CD8-positive, alpha-beta memory T cell (primary cell): ENCODE measurements at places on chromosomes 13 and 19.

GRCh38 chr13:95160112-95160906 lies 140.9 kb downstream of the ABCC4 start:
- H3K27me3 ChIP-seq: no peaks in the 10 kb centered on the region
- no peaks in the 10 kb centered on the region for H3K36me3 ChIP-seq
- H3K4me3 ChIP-seq: no peak overlapping the region
- H3K4me1 ChIP-seq: no peaks in the 10 kb centered on the region

GRCh38 chr13:93517658-93518057 lies 291.1 kb downstream of the GPC6 start:
- no peaks in the 10 kb centered on the region for H3K36me3 ChIP-seq
- H3K4me3 ChIP-seq: no peak overlapping the region

- H3K27ac ChIP-seq: no peak overlapping the region
- H3K4me3 ChIP-seq: no peak overlapping the region
- DNase-seq: no peak
- H3K36me3 ChIP-seq: no peaks in the 10 kb centered on the region
These were observed 11.0 kb upstream of the CASP14 start for GRCh38 chr19:15038294-15038693.

DNA sequence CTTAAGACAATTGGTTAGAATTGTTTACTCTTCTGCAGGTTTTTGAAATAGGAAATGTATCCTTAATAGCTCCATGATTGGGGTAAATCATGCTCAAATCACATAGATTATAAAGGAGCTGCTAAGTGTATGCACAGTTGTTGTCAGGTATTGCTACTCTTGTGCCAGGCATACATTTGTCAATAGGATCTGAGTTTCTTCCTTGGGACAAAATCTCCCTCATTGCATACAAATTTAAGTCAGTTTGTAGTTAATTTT lies 109.3 kb upstream of the MLNR start:
- H3K27ac ChIP-seq: peak overlapping the region; percentile 60
- DNase-seq: no peak
- H3K4me3 ChIP-seq: peak overlapping the region; percentile 75
- peaks cover 46% of the 10 kb centered on the region for H3K4me1 ChIP-seq
- peaks cover 8% of the 10 kb centered on the region for H3K36me3 ChIP-seq

DNA sequence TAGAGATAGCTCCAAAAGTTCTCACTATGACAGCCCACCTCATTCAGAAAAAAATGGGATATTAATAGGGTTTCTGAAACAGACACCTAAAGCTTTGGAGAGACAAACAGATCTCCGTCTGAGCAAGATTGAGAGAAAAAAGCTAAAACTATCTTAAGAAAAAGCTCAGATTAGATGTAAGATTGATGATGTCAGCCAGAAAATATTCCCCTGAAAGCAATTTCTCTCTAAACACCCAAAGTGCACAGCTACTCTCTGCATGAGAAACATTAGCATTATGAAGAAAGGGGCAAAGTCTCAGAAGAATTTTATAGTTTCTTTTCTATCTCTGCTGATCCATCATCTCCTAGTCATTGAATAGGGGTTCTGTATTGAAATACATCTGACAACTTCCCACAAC lies 148.9 kb downstream of the ZNF737 start:
- DNase-seq: no peak
- no peak overlapping the region for H3K27ac ChIP-seq
- no peaks in the 10 kb centered on the region for H3K36me3 ChIP-seq
- no peak overlapping the region for H3K4me3 ChIP-seq
- H3K27me3 ChIP-seq: no peaks in the 10 kb centered on the region
- H3K4me1 ChIP-seq: no peaks in the 10 kb centered on the region

GRCh38 chr13:112052213-112052612 lies 14.7 kb upstream of the SOX1 start:
- H3K27ac ChIP-seq: no peak overlapping the region
- no peak for DNase-seq
- H3K4me1 ChIP-seq: no peaks in the 10 kb centered on the region
- no peak overlapping the region for H3K4me3 ChIP-seq
- H3K36me3 ChIP-seq: no peaks in the 10 kb centered on the region

GRCh38 chr19:7864690-7865074 lies 9.5 kb downstream of the PRR36 start:
- no peaks in the 10 kb centered on the region for H3K36me3 ChIP-seq
- H3K4me1 ChIP-seq: peaks cover 31% of the 10 kb centered on the region
- no peak overlapping the region for H3K27ac ChIP-seq
- peaks cover 12% of the 10 kb centered on the region for H3K27me3 ChIP-seq
- no peak overlapping the region for H3K4me3 ChIP-seq

DNA sequence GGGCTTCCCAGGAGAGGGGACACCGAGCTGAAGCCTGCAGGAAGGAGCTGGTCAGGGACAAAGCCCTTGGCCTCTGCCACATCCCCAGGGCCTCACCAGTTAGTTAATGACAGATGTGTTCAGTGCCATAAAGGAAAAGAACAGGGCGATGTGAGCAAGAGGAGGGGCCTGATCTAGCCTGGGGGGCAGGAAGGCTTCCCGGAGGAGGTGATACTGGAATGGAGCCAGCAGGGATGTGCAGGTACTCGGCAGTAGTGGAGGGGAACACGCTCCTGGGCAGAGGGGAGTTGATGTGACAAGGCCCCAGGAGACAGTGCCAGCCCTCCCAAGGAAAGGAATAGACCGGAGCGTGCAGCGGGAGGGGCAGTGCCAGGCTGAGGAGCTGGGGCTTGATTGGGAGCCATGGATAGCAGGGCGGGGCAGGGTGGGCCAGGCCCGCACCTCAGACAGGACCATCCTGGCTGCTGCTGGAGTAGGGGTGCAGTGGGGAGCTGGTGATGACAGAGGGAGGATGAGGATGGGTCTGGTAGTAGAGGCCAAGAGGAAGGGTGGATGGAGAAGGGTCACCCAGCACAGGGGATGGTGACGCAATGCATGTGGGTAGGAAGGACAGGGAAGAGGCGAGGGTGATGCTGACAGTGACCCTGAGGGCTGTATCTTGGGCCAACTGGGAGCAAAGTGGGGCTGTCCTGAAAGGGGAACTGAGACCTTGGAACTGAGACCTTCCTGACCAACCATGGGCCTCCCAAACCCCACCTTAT lies 4.1 kb downstream of the C19orf33 start:
- H3K4me3 ChIP-seq: no peak overlapping the region
- DNase-seq: no peak
- no peaks in the 10 kb centered on the region for H3K4me1 ChIP-seq
- no peaks in the 10 kb centered on the region for H3K36me3 ChIP-seq
- no peak overlapping the region for H3K27ac ChIP-seq

DNA sequence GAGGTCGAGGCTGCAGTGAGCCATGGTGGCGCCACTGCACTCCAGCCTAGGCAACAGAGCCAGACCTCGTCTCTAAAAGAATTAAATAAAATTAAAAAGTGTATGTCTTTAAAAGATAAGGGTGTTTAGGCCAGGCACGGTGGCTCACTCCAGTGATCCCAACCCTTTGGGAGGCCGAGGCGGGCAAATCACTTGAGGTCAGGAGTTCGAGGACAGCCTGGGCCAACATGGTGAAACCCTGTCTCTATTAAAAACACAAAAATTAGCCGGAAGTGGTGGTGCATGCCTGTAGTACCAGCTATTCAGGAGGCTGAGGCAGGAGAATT lies 7.5 kb upstream of the SDHAF1 start:
- H3K4me3 ChIP-seq: no peak overlapping the region
- no peak for DNase-seq
- H3K36me3 ChIP-seq: no peaks in the 10 kb centered on the region
- H3K27ac ChIP-seq: no peak overlapping the region
- peaks cover 18% of the 10 kb centered on the region for H3K27me3 ChIP-seq

- DNase-seq: peak; percentile 71
- H3K27me3 ChIP-seq: no peaks in the 10 kb centered on the region
- peaks cover 61% of the 10 kb centered on the region for H3K4me1 ChIP-seq
- peak overlapping the region; percentile 71 for H3K27ac ChIP-seq
- H3K4me3 ChIP-seq: peak overlapping the region; percentile 49
These were observed 23.1 kb upstream of the EIF3G start for GRCh38 chr19:10142701-10143375.

GRCh38 chr13:75103976-75104375 lies 378.0 kb downstream of the TBC1D4 start:
- H3K27ac ChIP-seq: no peak overlapping the region
- no peak for DNase-seq
- H3K4me3 ChIP-seq: no peak overlapping the region
- H3K36me3 ChIP-seq: no peaks in the 10 kb centered on the region

DNA sequence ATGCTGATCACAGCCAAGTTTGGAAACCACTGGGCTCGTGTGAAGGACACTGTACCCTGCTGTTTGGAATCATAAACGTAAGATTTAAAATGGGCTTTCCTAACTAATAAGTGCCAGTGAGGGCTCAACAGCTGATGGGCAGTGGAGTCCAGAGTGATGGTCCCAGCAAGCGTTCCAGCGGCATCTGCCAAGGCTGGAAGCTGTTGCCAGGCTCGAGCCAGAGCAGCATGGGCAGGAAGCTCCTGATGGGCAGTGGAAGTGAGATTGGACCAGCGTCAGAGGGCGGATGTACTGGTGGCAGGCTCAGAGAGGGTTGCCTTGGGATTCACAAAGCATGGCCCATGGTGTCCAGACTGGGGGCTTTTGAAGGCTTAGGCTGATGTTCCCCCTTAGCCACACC lies 30.2 kb downstream of the COL4A2 start:
- H3K36me3 ChIP-seq: no peaks in the 10 kb centered on the region
- no peak overlapping the region for H3K27ac ChIP-seq
- DNase-seq: no peak
- no peak overlapping the region for H3K4me3 ChIP-seq
- no peaks in the 10 kb centered on the region for H3K27me3 ChIP-seq

GRCh38 chr19:5436106-5436947 lies 18.9 kb upstream of the ZNRF4 start:
- no peaks in the 10 kb centered on the region for H3K4me1 ChIP-seq
- H3K27ac ChIP-seq: no peak overlapping the region
- no peak overlapping the region for H3K4me3 ChIP-seq
- no peak for DNase-seq
- no peaks in the 10 kb centered on the region for H3K27me3 ChIP-seq
- no peaks in the 10 kb centered on the region for H3K36me3 ChIP-seq

GRCh38 chr19:1766800-1767352 lies 13.6 kb downstream of the ONECUT3 start:
- H3K4me1 ChIP-seq: peaks cover 8% of the 10 kb centered on the region
- no peak overlapping the region for H3K4me3 ChIP-seq

GRCh38 chr19:39402346-39403300 lies 4.0 kb upstream of the ZFP36 start:
- H3K27ac ChIP-seq: peak overlapping the region; percentile 99
- DNase-seq: peak; percentile 87
- H3K4me3 ChIP-seq: peak overlapping the region; percentile 87
- peaks cover 1% of the 10 kb centered on the region for H3K36me3 ChIP-seq
- no peaks in the 10 kb centered on the region for H3K27me3 ChIP-seq

GRCh38 chr19:47243776-47244547 lies 12.4 kb upstream of the CCDC9 start:
- H3K27me3 ChIP-seq: no peaks in the 10 kb centered on the region
- H3K27ac ChIP-seq: peak overlapping the region; percentile 63
- peak overlapping the region; percentile 64 for H3K4me3 ChIP-seq
- H3K36me3 ChIP-seq: no peaks in the 10 kb centered on the region
- peaks cover 43% of the 10 kb centered on the region for H3K4me1 ChIP-seq

GRCh38 chr19:46537136-46538097 lies 41.8 kb upstream of the PNMA8B start:
- H3K4me1 ChIP-seq: peaks cover under 1% of the 10 kb centered on the region
- H3K27me3 ChIP-seq: peaks cover 4% of the 10 kb centered on the region
- no peaks in the 10 kb centered on the region for H3K36me3 ChIP-seq
- H3K27ac ChIP-seq: no peak overlapping the region

DNA sequence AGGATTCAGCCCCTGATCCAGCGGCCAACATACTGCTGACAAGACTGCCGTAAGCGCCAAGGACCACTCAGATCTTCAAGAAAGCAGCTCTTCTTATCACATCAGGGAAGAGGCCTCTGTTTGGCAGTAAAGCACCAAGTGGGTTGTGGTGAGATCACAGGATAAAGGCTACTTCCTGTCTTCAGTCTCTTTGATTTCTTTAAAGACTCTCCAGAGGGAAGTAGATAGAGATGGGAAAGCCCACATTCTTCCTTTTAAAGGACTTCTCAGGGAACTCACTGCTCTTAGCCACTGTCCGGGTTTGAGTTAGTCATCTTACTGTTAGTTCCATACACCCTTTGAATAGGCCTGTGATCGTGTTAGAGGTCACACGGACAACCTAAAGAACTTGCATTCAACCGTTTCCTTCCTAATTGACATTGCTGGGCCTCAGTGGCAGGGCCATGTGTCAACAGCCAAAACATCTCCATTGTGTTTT lies 47.2 kb upstream of the POMP start:
- H3K27me3 ChIP-seq: no peaks in the 10 kb centered on the region
- H3K27ac ChIP-seq: no peak overlapping the region
- no peaks in the 10 kb centered on the region for H3K36me3 ChIP-seq

DNA sequence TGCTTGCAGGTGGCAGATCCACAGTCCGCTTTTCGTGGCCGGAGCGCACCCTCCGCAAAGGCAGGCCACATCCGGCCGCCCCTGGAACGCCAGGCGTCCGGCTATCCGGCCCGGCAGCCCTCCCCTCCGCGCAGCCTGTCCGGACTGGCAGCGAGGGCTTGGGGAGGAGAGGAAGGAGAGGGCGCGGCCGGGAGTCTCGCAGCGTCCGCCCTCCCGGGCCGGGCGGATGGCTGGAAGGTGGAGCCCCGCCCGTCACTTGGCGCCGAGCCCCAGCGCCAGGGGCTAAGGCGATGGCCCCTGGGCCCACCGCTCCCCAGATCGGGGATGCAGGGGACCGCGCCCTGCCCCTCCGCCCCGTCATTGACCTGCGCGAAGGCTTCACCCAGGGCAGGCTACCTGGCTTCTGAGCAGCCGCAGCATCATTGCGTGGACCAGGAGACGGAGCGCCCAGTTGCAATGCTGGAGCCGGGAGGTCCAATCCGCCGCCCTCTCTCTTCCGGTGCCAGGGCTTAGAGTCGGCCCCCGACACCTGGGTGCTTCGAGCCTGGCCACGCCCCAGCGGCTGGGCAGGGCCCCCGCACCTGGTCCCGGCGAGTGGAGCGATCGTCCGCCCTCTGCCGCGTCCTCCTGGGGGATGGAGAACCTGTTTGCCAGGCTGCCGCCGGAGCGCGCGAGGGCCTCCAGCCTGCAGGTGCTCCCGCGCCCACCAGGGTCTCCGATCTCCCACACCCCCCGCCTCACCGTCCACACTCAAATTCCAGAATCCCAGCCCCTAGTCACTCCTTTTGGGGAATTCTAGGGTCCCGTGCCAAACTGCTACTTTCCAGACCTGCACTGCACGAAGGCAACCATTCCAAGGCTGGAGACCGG lies at the start of gene FUT1:
Gene FUT1 (minus strand): TSS at position 146 of the 870 bp plus-strand sequence. CDS start 1,360 bp downstream, outside the sequence.
- H3K36me3 ChIP-seq: no peaks in the 10 kb centered on the region
- peak; percentile 27 for DNase-seq
- H3K4me3 ChIP-seq: peak within 1 kb of the TSS; percentile 12
- H3K27ac ChIP-seq: peak within 1 kb of the TSS; percentile 51

DNA sequence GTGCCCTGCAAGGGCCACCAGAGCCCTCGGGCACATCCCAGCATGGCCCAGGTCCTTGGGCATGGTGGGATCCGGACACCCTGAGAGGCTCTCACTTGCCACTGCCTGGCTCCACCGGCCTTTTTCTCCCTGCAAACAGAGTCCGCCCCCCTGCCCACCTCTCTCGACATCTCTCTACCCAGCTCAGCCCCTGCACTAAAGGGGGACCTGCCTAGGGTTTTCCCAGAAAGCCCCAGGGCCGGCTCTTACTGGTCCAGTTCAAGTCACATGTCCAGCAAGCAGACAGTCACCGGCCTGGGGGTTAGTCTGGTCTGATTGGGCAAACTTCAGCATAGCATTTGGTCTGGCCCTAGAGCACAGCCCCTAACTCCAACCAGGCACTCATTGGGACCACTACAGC lies 52.9 kb downstream of the SMARCA4 start:
- no peak overlapping the region for H3K4me3 ChIP-seq
- no peaks in the 10 kb centered on the region for H3K4me1 ChIP-seq
- H3K27me3 ChIP-seq: no peaks in the 10 kb centered on the region
- no peak for DNase-seq
- H3K27ac ChIP-seq: no peak overlapping the region
